ENCODE measurements at places on chromosomes 5 and 9.

GRCh38 chr9:99092643-99093491 is 12.0 kb upstream of the TGFBR1 start:
- no peak for DNase-seq

DNA sequence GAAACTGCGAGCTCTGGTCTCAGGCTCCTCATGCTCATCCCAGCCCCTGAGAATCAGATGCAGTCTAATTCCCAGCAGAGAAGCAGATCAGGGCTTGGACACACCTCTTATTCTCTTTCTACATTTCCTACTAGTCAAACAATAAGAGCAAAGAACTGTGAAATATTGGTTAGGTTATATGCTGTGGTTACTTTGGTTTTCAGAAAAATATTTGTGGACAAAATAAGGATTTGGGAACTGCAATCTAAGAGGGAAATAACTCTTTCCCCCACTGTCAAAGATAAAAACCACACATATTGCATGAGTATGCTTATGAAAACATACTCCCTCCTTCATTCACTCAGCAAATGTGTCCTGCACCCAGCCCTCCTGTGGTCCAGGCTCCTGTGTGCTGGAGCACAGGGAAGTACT is 164.5 kb upstream of the S1PR3 start:
- DNase-seq = no peak

GRCh38 chr5:169970339-169970738 is 10.0 kb downstream of the INSYN2B start:
- DNase-seq = no peak

DNA sequence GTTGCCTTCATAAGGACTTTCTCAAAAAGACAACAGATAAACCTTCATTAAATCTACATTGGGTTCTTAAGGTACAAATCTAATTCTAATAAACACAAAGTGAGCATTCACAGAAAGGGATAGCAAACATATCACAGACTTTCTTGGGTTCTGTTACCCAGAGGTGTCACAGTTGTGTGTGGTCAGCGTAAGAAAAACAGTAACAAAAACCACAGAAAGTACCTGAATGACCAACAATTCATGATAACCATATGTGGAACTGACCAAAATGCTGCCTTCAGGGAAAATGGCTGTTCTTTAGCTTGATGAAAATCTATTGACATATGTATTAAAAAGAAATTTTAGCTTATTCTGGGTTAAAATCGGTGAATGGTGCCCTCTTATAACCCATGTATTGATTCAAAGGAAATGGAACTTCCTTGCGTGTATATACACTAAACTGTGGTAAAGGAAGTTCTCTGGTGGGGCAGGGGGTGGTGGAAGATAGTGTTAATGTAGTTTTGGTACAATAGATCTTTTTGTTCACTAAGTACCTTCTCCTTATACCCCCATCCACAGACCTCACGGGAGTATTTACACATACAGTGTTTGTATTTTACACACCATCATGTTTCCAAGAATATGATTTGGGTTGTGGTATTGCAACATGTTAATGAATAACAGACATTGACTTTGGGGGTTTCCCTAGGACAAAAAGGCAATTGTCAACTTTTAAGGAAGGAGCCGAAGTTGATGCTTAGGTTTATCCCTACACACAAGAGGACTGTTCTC is 152.5 kb downstream of the APBA1 start:
- no peak for DNase-seq

- no peak for DNase-seq
Measured at GRCh38 chr5:127041571-127041970, 11.2 kb upstream of the MARCHF3 start.

- no peak for DNase-seq
Measured at GRCh38 chr9:119453490-119453911, 84.3 kb upstream of the BRINP1 start.

DNA sequence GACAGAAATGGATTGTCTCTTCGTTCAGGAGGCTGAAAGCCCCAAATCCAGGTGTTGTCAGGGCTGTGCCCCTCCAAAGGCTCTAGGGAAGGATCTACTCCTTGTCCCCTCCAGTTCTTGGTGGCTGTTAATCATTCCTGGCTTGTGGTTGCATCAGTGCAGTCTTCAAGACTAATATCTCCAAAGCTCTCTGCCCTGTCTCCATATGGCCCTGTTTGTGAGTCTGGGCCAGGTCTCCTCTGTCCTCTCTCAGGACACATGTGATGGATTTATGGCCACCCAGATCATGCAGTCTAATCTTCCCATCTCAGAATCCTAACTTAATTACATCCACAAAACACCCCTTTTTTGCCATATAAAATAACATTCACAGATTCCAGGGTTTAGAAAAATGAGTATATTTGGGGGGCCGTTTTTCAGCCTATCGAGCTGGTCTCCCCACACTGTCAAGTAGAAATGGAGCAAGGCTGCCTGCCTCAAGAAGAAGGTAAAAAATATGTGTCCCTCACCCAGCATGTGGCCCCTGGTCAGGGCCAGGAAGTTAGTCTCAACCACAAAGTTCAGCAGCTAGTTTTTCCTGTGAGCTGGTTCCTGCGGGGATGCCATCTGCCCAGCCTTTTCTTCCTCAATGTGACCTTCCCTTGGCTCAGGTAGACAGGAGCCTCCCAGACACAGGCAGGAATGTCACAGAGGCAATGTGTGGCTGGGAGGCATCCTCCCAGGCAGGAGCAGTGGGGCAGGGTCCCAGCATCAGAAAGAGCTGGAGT is 509.4 kb downstream of the IRX1 start:
- no peak for DNase-seq

DNA sequence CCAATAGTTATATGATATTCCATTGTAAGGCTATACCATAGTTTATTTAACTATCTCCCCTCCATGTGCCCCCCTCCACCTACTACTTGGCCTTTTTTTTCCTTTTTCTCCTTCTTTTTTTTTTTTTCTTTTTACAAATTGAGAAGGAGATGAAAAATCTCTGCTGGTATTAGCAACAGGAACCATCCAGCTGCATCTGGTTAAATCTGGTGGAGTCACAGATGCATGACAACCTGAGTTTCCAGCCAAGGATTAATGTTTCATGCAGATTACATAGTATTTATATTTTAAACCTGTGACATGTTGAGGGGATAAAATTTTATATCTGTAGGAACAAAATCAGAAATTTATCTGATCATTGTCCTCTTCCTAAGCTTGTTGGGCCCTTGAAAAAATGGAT is 128.5 kb upstream of the IQGAP2 start:
- no peak for DNase-seq

- DNase-seq = no peak
Measured at GRCh38 chr5:103918668-103919367, 356.2 kb upstream of the NUDT12 start.

DNA sequence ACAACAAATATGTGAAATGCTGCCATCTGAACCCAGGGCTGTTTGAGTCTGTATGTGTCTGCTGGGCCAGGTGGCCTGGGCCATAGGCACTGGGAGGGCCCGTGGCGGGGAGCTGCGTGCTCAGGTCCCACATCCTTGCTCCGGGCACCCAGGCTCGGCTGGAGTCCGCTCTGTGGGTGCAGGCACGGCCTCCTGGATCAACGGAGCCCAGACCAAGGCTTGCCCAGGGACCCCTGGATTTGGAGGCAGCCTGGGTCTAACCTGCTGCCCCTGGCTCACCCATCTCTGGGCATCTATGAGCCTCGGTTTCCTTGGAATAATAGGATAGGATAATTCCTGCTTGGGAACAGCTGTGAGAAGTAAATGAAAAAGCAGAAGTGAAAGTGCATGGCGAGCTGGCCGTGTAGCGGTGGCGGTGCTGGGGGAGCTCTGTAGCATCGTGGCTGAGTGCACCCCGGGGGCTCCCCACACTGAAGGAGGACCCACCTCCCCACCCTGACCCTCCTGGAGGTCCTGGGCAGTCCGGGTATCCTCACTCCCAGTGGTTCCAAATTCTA is 1.2 kb downstream of the CDHR2 start:
- no peak for DNase-seq

DNA sequence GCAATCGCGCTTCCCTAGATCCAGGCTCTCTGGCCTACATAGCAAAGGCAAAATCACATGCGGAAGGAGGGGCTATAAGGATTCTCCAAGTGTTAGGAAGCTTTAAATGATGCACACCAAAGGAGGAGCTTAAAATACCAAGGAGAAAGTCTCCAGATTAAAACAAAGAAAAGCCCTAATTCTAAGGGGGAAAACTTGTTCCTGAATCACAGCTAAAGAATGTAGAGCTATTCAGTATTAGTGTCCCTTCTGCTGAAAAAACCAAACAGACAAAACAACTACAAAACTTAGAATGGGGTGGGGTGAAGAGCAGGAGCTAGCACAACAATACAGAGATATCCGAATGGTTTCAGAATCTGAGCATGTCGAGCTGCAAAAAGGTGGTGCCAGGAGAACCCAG is 213.7 kb downstream of the DCP2 start:
- DNase-seq = no peak

GRCh38 chr5:33857037-33857436 is 34.8 kb downstream of the ADAMTS12 start:
- no peak for DNase-seq

Data from stimulated activated CD8-positive, alpha-beta memory T cell treated with anti-CD3 and anti-CD28 coated beads, Interleukin-15, amount 100 ng/mL, for 4 hours (primary cell).